Fibroblast of the aortic adventitia (primary cell): ENCODE measurements at places on chromosomes 16 and 17.

- no peak for DNase-seq
Observed at GRCh38 chr16:37511-37910, 15.9 kb downstream of the POLR3K start.

DNA sequence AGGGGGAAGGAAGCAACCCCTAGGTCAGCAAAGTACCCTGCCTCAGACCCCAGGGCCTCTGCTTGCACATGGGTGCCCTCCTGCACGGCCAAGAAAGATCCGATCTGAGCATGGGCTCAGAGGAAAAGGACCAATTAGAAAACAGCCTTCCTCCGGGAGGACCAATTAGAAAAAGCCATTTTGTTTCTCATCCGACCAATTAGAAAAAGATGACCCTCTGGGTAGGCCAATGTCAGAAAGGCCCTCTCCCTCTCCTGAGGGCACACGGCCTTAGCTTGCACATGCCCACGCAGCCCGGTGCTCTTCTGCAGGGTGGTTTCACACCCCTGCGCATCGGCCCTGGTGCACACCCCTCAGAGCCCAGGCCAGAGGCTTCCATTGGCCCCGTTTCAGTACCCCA lies 5.1 kb upstream of the CISD3 start:
- DNase-seq, result no peak

DNA sequence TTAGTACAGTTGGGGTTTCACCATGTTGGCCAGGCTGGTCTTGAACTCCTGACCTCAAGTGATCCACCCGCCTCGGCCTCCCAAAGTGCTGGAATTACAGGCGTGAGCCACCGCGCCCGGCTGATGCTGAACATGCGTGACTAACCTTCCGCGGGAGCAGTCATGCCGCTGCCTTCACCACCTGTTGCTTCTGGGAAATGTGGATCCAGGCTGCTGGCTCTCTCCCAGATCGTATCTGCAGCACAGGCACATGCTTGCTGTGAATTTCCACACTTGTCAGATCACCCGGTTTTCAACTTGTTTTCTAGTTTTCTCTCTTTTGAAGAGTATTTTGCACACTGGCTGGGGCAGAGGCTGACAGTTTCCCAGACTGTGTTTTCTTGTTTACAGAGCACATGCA lies 97.9 kb downstream of the ADCY9 start:
- no peak for DNase-seq

- DNase-seq, result no peak
Observed at GRCh38 chr17:40597156-40597555, 31.9 kb upstream of the CCR7 start.

DNA sequence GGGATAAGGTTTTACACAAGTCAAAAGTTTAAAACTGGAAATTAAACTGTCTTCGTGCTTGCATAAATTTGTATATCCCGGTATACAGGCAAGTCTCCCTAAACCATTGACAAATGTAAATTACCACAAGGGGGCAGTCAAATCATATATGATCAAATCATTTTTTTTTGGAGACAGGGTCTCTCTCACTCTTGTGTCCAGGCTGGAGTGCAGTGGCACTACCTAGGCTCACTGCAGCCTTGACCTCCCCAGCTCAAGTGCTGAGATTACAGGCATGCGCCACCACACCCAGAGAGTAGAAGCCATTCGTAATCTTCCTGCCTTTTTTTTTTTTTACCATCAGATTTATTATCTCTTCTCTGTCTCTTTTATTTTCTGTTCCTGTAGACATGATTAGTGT lies 18.5 kb downstream of the TOP2A start:
- peak; percentile 83 for DNase-seq

GRCh38 chr17:28811651-28812090 lies 30.9 kb downstream of the FAM222B start:
- DNase-seq, result peak; percentile 24

GRCh38 chr17:82386255-82386831 lies 14.8 kb downstream of the UTS2R start:
- no peak for DNase-seq

DNA sequence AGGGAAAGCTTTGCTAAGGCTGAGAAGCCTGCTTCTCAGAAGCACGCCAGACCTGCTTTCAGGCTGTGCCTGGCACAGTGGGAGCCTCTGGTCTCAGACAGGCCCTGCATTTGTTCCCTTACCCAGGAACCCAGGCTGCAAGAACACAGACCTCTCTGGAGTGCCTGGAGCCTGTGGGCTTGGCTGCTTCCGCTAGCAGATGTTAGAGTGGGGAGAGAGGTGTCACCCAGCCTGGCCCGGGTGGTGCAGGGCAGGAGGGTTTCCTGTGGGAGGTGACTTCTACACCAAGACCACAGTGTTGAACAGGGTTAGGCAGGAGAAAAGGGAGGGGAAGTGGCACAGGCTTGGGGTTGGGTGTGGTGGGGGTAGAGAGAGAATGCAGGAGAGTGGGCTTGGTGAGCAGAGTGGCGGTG lies 35.8 kb upstream of the ADGRG1 start:
- no peak for DNase-seq

DNA sequence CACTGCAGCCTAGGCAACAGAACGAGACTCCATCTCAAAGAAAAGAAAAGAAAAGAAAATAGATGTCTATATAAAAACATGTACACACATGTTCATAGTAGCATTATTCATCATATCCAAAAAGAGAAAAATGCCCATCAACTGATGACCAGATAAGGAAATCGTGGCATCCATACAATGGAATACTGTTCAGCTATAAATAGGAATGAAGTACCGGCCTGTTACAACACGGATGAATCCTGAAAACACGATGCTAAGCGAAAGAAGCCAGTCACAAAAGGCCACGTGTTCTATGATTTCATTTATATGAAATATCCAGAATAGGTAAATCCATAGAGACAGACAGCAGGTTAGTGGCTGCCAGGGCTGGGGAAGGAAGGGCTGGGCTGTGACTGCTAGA lies 65.8 kb downstream of the TBC1D16 start:
- DNase-seq, result no peak

DNA sequence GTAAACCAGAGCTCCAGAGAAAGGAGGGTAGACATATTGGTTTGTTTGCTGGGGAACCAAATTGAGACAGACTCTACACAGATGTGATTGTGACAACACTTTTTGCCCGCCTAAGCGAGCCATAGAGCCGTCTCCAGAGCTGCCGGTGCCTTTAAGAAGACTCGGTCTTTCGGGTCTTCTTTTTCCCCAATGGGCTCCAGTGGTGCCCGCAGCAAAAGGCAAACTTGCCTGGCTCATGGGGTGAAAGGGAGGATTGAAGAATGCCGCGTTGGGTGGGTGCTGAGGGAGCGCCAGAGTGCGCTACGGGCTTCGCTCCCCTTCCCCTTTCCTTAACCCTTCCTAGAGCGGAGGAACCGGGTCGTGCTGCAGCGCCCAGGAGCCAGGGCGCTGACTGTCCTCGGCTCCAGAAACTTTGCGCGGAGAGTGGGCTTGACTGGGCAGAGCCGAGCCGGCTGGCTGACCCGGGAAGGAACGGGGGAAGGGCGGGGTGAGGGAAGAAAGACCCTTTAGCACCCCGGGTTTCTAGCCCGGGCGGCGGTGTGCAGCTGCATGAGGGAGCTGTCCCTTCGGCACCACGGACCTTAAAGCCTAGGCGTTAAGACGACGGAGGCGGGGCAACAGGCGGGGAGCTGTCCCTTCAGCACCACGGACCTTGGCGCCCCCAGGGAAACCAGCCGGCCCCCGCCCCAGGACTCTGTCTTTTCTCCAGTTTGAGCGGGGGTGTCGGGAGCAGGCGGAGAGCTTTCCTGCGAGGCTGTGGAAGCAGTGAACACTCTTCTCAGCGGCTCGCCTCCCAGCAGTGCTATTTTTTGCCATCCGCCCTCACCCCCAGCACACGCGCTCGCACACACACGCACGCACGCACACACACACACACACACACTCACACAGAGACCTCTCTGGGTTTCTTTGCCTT lies at the start of gene CACNG3:
Gene CACNG3 (plus strand): TSS at position 880 of the 916 bp plus-strand sequence. CDS start 420 bp downstream, outside the sequence.
- DNase-seq, result no peak

- DNase-seq, result no peak
Observed at GRCh38 chr16:11550791-11551498, 35.8 kb downstream of the LITAF start.

DNA sequence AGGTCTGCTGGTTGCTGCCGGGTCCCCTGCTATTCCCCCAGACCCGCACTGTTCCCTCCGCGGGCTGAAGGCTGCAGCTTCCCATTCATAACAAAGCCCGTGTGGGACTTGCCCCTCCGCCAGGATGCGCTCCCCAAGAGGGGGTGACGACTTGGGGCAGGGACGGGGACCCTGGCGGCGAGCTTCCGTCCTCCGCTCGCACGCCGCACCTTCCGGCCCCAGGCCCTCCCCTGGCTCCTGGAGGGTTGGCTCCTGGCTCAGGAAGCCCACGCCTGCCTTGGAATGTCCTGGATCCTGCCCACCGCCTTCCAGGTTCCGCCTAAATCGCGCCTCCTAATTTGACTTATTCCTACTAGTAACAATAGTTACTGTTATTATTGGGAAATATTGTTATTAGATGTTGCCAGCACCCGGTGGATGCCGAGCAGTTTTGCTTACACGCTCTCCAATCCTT lies 1.1 kb upstream of the TFAP4 start:
- peak; percentile 64 for DNase-seq

DNA sequence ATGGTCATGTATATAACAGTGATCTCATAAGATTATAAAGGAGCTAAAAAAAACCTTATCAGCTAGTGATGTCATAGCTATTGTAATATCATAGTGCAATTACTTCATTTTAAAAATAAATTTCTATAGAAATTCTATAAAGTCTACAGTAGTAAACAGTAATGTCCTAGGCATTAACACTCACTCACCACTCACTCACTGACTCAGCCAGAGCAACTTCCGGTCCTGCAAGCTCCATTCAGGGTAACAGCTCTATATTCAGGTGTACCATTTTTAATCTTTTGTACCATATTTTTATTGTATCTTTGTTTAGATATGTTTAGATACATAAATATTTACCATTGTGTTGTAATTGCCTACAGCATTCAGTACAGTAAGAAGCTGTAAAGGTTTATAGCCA lies 524.4 kb upstream of the CDH5 start:
- DNase-seq, result no peak

- peak; percentile 61 for DNase-seq
Observed at GRCh38 chr17:72515291-72516065, 394.7 kb downstream of the SOX9 start.

GRCh38 chr16:75420987-75421819 lies 12.1 kb downstream of the CFDP1 start:
- DNase-seq, result peak; percentile 64

- peak; percentile 87 for DNase-seq
Observed at GRCh38 chr17:79951361-79952264, 84.1 kb downstream of the TBC1D16 start.

DNA sequence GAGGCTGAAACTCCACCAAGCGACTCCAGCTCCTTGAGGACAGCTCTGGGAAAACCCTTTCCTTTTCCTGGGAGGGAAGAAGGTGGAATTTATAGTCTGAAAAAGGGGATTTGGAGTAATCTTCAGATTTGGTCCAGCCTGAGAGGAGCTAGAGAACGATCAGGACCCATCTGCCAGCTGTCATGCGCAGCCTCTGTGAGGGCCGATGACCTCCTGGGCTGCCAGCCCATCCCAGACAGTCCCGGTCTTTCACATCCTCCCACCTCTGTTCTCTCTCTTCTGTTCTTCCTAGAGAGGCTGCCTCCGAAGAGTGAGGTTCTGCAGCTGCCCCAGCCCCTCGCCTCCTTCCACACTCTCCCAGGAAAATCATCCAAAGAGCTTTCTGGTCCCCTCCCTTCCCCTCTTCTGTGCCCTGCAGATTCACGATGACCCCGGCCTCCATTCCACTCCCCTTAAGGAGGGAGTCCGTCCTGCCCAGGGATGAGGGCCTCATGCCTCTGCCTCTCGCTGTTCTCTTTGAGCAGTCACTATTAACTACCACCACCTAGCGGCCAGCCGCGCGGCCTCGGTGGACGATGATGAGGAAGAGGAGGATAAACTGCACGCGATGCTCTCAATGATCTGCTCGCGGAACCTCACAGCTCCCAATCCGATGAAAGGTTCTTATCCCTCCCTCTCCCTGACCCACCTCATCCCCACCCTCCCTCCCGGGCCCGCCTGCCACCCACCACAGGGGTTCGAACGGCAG lies 29.6 kb downstream of the SGSM2 start:
- no peak for DNase-seq

- peak; percentile 78 for DNase-seq
Observed at GRCh38 chr17:48908853-48909394, 717 bp downstream of the UBE2Z start.

- no peak for DNase-seq
Observed at GRCh38 chr17:70295731-70296130, 126.4 kb downstream of the KCNJ2 start.

DNA sequence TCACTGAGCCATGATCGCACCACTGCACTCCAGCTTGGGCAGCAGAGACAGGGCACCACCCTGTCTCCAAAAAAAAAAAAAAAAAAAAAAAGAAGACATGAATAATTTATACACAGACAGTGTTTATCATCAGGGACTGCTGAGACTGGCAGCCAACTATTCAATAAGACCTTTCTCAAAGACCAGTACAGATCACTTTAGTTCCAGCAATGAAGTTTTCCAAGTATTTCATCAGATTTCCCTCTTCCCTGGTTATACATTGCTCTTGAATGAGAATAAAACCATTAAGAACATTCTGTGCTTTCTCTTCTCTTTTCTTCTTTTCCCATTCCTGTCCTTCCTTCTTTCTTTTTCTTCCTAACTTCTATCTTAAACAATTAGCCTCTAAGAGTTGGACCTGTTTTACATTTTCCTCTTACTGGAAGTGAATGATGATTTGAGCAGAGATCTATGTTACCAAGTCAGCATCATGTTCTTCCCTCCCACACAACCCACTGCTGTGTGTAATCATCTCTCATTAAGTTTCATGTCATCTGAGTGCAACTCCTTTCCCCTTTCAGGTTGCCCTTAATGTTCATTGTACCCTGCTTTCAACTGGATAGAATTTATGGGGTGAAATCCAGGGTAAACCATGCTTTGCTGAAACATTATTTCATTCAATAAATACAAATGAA lies 35.9 kb upstream of the SMIM36 start:
- DNase-seq, result peak; percentile 70

GRCh38 chr16:70572050-70572925 lies 48.7 kb downstream of the SF3B3 start:
- no peak for DNase-seq

DNA sequence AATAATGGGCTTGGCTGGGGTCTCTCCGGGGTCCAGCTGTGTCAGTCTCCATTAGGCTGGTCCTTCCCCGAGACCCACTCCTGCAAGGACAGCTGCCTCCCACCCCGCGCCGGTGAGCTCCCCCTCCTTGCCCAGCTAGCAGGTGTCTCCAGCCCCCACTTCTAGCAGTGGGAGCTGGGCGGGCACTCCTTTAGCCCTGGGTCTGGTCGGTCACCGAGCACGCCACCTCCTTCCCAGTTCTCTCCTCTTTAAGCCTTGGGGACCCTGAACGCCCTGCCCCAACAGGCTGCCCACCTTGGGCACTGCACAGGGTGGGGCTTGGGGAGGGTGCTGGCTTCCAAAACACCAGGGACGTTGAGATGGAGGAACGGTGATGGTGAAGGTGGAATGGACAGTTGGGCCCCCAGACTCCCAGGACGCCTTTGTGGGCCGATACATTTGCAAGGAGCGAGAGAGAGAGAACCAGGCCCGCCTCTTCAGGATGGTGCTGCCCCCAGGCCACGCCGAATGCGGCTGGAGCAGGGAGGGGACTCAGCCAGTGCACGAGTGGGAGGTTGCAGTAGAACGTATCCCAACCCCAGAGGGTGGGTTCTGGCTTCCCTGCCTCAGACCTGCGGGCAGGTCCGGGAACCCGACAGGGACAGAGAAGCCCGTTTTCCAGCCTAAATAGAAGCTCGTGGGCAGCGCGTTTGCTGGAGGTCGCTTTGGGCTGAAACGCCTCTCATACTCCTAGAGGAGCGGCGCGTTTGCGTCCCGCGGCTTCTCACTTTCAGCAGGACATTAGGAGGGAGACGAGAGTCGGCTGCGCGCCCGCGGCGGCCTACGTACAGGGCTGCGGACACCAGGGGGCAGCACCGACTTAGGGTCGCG lies 10.7 kb downstream of the TBX2 start:
- peak; percentile 53 for DNase-seq
